ENCODE measurements at places on chromosomes 3 and 15.

- no peak for DNase-seq
Observed at GRCh38 chr3:170232266-170232665, 10.0 kb downstream of the PRKCI start.

- no peak for DNase-seq
Observed at GRCh38 chr15:26084771-26085170, 221.6 kb upstream of the ATP10A start.

- DNase-seq, result no peak
Observed at GRCh38 chr3:153577059-153577736, 415.2 kb downstream of the RAP2B start.

DNA sequence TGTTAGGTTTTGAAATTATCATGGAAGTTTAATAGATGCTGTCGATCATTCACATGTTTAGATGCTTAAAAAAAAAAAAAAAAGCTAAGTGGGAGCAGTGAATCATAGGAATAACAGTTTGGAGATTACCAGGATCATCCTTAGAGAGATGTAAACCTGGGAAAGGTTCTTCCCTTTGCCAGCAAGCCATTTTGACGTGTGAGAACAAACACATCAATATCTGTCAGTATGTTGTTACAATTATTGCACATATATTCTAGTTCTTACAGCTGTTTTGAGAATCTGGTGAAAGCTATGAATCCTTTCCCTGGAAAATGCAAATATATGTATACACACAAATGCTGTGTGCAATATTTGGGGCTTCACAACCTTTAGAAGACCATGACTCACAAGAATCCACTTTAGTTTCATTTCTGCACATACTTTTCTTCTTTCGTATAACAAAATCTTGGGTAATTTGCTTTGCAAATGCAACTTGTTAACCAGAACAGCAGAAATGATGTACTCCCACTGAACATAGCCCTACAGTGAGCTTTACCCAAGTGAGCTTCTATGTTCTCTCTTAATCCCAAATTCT, 12.0 kb downstream of the NFKBIZ start:
- DNase-seq, result no peak

DNA sequence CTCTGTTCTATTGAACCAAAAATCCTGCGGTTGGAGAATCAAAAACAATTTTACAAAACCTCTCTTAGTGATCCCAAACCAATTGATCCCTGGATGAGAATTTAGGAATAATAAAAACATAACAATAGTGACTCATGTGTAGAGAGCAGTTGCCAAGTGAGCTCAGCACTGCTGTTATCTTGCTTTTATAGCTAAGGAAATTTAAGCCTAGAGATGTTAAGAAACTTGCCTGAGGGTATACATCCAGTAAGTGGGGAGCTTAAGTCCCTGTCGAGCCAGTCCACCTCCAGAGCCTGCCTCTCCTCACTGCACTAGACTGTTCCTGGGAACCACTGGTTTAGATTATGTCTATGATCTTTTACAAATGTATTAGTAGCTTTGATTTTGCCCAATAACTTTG, 358.4 kb upstream of the LMCD1 start:
- no peak for DNase-seq

DNA sequence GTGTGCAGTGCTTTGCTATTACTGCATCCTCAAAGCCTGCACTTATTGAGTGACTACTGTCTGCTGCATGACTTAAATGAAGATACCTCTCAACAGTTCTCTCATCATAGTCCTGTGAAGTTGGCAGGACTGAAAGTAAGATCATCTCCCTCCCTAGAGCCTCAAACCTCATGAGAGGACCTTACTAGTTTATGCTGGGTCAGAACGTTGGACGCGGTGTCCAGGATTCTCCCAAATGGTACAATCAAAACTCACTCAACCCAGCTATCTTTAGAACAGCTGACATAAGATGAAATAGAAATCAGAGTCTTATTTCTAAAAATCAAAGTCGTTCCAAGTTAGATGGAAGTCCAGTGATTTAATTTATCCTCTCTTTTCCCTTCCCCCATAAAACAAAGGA, 219.7 kb downstream of the PDZRN3 start:
- no peak for DNase-seq

DNA sequence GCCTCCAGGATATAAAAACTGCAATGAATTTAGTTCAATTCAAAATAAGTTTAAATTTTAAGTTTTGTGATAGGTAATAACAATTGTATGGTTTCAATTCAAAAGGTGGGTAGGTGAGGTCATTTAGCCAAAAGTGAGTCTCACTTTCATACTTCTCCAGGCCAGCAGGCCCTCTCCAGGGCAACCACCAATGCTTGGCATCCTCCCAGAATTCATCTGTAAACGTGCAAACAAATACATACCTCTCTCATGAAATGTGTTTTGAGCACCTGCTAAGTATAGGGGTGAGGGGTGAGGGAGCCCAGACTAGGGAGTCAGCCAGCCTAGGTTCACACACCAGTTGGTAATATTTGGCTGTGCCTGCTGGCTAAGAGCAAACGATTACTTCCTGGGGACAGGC, 22.0 kb upstream of the RBSN start:
- DNase-seq, result no peak

DNA sequence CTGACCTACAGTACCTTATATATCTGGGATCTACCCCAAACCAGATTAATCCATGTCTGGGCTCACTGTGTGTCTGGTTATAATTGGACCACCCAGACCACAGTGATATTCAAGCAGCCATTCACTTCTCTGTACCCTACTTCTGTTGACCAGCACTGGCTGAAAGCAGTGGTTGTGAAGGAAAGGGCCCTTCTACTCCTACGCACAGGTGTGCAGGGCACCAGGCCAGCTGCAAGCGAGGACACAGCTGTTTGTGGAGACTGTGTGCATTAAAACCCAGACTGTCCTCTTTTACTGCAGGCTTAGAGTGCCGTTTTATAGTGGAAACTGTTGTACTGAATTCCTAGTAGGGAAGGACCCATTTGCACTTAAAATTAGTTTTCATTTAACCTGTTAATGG, 29.5 kb downstream of the CTDSPL start:
- no peak for DNase-seq

DNA sequence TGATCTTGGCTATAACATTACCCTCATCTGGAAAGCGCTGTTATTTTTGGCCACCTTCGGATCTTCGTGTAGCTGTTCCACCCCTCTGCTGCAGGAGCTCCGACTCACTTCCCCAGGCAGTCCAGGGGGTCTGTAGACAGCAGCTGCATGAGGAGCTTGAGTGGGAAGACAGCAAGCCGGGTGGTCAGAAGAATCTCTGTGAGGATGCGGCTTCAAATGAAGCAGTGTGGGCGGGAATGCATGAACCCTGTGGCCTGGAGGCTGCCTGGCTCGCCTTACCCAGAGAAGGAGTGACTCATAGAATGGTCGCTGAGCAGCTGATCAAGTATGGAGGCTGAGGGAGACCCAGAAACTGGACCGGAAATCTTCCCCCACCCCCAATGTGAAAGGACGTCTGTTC, 45.2 kb upstream of the NR2F2 start:
- no peak for DNase-seq

DNA sequence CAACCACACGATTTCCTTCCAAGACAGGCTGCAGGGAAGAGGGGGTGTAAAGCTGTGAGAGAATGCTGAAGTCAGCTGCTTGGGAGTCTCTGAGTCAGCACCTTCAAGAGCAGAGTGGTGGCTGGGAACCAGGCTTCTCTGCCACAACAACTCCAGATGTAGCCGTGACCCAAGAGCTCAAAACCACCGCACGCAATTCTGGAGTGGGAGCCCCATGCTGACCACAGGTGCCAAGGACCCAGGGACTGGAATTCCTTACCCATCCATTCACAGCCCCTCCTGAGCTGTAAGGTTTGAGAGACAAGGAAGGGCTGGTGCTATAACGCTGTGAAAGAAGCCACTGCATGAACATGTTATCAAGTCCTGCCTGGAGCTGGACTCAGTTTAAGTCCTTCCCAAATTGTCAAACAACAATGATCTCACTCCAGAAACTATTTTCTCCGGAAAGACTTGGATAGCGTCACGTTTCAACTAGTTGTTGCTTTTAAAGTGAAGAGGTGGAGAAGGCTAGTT, 61.4 kb downstream of the UMPS start:
- no peak for DNase-seq

GRCh38 chr15:78995921-78996893, 51.4 kb upstream of the CTSH start:
- no peak for DNase-seq

GRCh38 chr3:177516158-177517011, 319.1 kb upstream of the TBL1XR1 start:
- no peak for DNase-seq

GRCh38 chr15:59244337-59244736, 37.7 kb downstream of the LDHAL6B start:
- peak; percentile 13 for DNase-seq

DNA sequence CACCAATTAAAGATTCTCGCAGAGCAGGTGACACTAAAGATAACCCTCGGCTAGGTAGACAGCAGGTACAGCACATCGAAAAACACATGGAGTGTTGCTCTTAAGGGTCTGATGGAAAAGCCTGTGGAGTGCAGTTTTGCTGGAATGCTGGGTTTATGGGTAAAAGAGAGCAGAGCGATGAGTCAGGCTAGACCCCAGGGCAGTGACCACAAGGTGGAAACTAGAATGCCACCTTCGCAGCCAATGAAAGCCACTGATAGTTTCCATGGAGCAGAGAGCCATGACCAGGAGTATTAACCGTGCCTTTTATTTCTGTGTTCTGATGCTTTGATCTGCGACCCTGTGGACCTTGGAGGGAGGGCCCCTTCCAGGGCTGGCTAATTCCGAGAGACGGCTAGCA, 149.8 kb downstream of the GABRB3 start:
- no peak for DNase-seq

GRCh38 chr15:42483677-42484076, 7.3 kb downstream of the ZNF106 start:
- DNase-seq, result no peak

DNA sequence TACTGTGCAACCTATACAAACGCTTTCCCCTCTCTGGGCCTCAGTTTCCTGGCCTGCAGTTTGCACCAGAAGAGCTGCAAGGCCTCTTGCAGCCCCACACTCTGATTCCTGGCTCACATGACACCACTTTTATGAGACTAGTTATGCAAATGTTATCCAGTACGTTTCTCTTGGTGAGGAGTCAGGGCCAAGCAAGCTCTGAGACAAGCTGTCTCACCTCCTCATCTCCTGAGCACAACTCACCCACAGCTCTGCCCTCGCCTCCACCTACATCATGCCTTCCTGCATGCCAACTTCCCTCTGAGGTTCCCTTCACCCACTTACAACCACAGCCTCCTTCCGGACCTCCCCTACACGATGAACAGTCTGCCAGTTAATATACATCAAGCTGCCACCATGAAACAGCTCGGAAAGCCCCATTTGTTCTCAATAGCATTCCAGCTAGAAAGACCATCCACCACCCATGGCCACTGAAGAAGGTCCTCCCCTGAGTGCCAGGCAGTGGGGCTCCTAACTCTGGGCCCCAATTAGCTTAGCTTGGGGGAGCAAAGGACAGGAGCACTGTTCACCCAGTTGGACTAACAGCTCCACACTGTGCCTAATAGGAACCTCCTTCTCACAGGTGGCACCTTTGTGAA, 25.0 kb downstream of the CRYGS start:
- no peak for DNase-seq

GRCh38 chr3:74281705-74282104, 332.8 kb downstream of the CNTN3 start:
- no peak for DNase-seq

- no peak for DNase-seq
Observed at GRCh38 chr3:38564631-38565338, 68.6 kb downstream of the EXOG start.

DNA sequence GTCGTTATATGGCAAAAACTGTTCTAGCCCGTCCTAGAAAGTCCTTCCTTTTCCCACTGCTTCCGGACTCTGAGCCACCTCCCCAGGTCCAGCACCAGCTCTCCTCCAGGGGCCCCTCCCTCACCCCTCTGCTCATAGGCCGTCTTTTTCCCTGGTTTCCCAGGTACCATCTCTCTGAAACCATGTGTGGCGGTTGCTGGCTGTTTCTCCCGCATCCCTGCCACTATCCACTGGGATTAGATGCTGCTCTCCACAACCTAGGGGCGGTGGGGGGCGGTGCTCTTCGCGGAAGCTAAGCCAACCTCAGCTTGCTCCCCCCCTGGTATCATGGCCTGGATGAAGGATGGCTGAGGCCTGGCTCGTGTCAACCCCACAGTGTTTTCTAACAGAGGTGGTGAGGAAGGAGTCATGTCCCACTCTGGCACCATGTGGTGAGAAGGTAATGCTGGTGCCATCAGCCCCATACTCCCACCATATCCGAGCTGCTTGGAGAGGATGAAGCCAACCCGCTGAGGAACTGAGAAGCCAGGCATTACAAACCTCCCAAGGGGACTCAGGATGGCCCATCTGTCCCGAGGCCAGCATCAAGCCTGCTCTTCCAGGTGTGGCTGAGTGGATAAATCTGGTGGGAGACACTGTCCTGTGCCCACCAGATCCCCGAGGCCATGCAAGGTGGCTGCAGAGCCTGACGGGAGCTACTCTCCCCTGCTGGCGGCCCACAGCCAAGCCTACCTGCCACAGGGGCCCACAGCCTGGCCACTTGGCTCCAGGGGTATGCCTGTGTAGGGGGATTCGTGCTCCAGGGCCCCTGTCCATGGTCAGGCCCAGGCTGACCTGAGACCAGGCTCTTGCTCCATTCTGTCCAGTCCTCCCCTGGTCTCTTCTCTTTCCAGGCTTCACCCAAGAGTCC, 27.9 kb upstream of the SLC41A3 start:
- DNase-seq, result no peak

GRCh38 chr15:34951993-34952392, 17.5 kb downstream of the AQR start:
- DNase-seq, result no peak
